Stimulated activated CD4-positive, alpha-beta T cell treated with anti-CD3 and anti-CD28 coated beads, Interleukin-15, amount 100 ng/mL, for 1 hour (primary cell): ENCODE measurements at places on chromosomes 3 and 15.

DNA sequence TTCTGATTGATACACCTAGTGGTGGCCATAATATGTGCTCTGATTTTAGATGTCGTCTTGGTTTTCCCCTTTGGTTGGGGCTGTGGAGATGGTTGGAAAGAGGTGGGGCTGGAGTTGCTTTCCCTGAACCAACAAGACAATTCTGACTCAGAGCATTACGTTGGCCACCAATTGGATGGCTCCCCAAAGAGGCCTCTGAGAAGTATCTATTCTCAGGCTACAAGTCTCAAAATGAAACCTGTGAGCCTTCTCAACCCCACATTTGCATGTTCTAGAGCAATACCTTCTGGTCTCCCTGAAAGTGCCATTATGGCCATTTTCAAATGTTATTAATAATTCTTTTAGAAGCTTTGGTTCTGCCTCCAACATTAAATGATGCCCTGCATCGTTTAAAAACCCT lies 188.4 kb upstream of the WNT5A start:
- no peak for DNase-seq

GRCh38 chr15:81851757-81852156 lies 194.1 kb downstream of the MEX3B start:
- DNase-seq, result no peak

- no peak for DNase-seq
Measured at GRCh38 chr3:62873761-62874710, 1.2 kb downstream of the CADPS start.

DNA sequence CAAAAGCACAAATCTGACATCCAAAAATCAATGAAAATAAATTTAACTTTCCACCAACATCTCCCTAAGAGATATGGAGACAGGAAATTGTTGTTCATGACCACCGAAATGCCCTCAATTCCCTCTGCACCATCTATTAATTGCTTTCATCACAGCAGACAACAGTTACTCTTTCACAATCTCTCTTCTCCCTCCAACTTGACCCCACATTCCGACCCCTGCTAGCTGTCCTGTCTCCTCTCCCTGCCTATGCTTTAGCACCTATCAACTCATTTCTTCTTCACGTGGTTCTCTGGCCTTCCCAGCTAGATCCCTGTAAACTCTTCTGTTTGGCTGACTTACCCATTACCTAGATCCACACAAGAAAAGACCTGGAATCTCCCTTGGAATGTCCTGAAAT lies 173.9 kb upstream of the ADAMTS9 start:
- DNase-seq, result no peak

DNA sequence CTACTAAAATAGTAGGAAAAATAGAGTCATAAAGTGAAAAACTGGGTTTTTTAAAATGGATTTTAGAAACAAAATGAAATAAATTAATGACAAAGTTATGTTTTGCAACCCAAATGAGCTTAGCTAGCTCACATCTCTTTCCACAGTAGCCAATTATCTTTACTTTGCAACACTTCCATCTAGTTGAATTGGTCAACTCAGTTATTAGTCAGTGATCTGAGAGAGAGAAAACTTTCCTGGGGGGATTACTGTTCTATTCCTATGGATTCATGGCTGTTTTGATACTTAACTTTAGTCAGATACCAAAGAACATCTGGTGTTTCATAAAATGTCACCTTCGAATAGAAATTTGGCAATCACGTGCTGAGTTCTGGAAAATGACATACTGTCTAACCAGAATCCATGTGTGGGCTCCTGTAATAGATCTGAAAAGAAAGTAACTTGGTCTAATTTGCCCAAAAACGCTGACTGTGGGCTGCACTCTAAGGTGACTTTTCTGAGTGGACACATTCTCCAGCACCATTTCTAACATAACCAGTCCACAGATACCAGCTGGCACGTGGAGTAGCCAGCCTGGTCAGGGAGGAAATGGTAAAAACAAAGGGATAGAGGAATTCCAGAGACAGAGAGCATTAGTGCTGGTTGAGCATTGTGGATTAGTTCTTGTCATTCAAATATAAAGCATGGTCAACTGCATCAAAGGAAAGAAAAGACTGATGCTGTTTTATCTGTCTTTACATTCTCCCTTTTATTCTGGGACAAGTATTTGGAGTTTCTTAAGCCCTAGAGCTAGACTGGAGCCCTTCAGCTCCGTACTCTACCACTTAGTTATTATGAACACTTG lies 45.2 kb upstream of the CCDC80 start:
- DNase-seq, result no peak

GRCh38 chr3:178062126-178062525 lies 474.1 kb upstream of the KCNMB2 start:
- no peak for DNase-seq

DNA sequence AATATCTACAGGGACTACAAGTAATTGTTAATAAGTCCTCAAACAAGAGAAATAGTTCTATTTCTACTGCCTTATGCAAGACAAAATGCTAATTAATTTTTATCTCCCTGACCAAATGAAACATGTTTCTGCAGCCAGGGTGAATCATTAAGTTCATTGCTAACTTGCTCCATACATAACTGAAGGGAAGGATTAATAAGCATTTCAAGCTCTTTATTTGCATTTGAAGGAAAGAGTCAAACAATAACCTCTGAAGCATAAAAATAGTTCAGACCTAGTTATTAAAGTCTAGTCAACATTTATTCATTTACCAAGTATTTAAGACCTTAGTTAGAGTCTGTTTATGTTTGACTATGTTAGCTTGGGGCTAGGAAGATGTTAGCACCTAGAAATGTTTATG lies 120.0 kb downstream of the ATP1B3 start:
- no peak for DNase-seq

DNA sequence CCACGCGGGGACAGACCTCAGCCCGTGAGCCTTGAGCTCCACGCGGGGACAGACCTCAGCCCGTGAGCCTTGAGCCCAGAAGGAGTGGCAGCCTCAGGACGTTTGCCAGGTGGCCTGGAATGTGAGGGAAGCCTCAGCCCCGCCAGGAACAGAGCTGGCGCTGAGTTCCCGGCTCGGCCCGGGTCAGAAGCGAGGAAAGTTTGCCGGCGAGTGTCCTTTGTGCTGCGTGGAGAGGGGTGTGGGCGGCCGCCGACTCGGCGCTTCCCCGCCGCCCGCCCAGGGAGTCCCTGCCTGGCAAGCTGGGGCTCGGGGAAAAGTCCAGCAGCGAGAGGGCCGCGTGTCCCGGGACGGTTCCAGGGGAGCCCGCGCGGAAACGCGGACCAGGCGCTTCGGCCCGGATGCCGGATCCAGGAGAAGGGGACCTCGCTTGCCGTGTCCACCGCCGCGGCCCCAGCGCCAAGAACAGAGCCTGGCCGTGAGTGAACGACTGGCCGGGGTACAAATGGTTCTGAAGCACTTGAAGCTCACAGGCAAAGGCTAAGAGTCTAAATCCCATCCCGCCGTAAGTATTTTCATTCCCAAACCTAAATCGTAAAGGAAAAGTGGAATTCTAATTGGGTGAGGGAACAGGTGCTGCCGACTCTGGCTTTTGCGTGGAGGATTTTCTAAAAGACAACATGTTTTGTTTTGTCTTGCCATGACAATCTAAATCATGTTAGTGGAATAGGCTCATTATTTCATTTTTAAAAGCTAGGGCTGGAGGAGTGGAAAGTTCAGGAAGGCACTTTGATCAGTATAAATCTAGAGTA lies 1.7 kb downstream of the LRRN1 start:
- DNase-seq, result no peak

DNA sequence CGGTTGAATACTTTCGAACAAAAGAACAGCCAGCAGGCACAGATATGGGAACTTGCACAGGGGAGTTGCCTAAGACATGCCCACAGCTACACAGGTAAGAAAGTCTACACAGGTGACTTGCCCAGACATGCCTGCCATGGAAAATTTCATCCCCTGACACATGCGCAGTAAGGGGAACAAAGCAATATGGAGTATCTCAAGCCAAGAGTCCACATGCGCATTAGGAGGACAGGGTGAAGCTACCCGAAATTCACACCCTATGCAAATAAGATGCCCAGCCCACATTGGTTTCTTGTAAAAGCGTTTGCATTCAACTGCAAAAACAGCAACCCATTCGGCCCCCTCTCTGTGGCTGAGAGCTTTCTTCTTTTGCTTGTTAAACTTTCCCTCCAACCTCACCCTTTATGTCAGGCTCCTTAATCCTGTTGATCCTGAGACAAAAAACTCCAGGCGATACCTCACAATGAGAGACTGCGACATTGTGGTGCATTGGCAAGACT lies 49.3 kb upstream of the TRPM1 start:
- no peak for DNase-seq

DNA sequence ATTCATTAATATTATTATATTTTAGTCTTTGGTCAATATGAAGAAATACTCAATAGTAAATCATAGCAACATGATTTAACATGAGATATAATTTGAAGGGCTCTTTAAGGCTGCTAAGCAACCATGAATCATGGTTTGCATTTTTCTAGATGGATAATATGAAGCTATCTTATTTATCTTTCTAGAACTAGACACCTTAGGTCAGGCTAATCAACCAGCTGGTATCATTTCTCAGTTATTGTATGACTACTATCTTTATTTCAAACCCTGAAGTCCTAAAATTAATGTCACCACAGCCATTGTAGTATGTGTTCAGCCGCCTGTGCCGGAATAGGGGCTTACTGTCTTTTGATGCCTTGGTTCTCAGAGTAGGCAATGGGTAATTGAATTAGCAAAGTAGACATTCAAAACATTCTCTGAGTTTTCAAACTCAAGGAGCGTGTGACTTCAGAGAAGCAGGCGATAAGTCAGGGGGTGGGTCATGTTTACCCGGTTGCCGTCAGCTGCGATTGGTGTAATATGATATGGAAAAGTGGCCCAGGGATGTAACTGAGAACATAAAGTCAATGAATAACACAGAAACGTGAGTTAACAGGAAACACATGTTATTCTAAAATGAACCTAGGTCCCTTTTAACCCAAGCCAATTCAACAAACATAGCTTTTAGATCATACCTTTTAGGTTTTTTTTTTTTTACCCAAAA lies 93.4 kb upstream of the CTDSPL start:
- no peak for DNase-seq

DNA sequence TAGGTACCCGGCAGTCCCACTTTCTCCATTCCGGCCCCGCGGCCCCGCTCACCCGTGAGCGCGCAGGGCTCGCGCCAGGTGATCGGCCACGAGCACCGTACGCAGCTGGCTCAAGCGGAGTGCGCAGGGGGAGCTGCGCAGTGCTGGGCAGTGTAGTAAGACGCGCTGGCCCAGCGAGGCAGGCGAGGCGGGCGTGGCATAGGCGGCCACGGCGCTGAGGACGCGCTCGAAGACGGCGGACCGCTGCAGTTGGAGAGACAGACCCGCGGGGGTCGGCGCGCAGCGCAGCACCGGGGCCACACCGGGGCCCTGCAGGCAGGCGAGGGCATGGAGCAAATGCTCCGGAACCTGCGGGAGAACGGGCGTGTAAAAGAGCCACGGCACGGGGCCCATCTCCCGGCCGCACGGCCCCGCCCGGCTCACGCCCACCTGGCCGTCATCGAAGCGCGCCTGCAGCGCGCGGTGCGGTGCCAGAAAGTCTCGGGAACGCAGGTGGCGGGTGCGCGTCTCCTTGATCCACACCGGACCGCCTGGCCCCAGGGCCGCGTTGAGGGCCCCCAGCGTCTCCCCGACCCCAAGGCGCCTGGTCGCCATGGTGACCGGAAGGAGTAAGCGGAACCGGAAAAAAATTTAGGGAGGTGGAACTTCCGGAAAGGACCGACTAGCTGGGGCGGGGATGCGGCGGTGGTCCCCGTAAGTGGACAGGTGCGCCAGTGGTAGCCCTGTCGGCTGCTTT lies at the start of gene DALRD3:
Gene DALRD3 (minus strand): TSS at position 610 of the 736 bp plus-strand sequence. CDS start 16 bp downstream, at position 594.
- DNase-seq, result no peak

GRCh38 chr3:130711565-130712324 lies 34.9 kb downstream of the PIK3R4 start:
- DNase-seq, result no peak

DNA sequence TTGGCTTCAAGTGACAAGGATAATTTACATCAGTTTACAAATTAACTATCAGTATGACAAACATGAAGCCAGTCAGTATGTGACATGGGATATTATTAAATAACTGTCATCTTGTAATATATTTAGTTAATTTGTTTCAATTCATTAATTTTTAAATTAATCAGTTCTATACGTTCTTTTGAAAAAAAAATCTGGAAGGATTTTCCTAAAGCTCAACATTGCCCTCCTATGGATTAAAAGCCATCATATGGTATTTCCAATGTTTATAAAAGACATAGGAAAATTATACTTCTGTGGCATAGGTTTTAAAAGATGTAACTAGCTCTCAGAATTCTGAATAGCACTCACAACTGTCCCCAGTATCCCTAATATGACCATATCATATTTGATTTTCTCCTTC lies 134.4 kb downstream of the PLOD2 start:
- DNase-seq, result no peak

- no peak for DNase-seq
Measured at GRCh38 chr3:42052484-42053351, 38.4 kb upstream of the TRAK1 start.

- no peak for DNase-seq
Measured at GRCh38 chr3:102225005-102225404, 209.8 kb upstream of the ZPLD1 start.

GRCh38 chr3:88957711-88958439 lies 149.5 kb upstream of the EPHA3 start:
- no peak for DNase-seq

DNA sequence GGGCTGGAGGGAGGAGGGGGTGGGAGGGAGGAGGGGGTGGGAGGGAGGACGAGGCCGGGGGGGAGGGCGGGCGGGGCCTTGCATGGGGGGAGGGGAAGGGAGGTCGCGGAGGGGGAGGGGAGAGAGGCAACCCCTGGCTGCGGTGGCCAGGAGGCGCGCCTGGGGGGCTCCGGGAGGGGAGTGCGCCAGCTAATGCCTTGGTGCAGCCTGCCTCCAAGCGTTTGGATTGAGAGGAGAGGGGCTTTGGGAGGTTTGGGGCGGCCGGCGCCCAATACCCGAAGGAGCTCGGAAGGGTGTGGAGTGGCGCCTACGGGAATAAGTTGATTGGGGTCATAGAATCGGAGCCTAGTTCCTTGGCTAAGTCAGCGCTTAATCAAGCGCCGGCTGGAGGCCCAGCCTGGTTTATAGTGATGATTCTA lies 557 bp downstream of the TFG start:
- DNase-seq, result peak; percentile 25

DNA sequence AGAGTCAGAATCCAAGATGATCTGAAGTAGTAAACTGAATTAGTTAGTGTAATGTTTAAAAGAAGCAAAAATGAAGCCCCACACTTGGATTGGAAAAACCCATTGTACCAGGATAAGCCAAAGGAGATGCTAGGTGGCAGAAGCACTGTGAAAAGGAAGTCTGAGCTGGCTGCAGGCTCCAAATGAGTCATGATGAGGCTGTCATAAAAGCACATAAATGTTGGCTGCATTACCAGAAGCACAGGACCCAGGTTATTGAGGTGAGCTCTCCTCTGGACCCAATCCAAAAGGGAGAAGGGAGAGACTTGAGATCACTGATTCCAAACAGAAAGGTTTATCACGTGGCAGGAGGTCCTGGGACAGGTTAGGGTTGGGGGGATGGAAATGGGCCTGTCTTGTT lies 3.2 kb upstream of the ACAN start:
- no peak for DNase-seq

GRCh38 chr3:185656321-185656840 lies 70.3 kb downstream of the SENP2 start:
- DNase-seq, result no peak
